ENCODE measurements at places on chromosomes 4 and X. TPM values are rescaled to one million over a fixed set of nuclear protein-coding genes. Genes with fewer than 3 reads are reported as not detected.

DNA sequence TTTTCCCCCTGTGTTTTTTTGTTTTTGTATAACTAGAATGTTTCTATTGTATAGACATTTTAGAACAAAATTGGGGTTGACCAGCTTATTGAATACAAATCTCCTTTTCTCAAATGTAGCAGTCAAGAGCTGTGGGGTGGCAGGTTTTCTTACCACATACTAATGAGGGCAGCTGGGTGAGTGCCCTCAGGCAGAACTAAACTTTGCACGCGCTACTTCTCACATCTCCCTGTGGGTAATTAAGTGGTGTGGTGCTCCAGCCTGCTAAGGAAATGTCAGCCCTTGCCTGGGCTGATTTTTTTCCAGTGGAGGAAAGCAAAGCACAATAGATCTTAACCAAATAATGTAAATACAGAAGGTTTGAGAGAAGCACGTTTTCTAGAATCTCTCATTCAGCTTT, 717.6 kb upstream of the TENM3 start:
- no peak for DNase-seq

DNA sequence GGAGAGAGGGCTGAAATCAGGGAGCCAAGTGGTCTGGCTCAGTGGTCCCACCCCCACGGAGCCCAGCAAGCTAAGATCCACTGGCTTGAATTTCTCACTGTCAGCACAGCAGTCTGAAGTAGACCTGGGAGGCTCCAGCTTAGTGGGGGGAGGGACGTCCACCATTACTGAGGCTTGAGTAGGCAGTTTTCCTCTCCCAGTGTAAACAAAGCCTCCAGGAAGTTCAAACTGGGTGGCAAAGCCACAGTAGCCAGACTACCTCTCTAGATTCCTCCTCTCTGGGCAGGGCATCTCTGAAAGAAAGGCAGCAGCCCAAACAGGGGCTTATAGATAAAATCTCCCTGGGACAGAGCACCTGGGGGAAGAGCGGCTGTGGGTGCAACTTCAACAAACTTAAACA, 88.1 kb downstream of the NPFFR2 start:
- DNase-seq, result no peak

Gene MAGEA4
- not detected for polyA plus RNA-seq

GRCh38 chr4:167221084-167221483, 13.2 kb downstream of the SPOCK3 start:
- no peak for DNase-seq

DNA sequence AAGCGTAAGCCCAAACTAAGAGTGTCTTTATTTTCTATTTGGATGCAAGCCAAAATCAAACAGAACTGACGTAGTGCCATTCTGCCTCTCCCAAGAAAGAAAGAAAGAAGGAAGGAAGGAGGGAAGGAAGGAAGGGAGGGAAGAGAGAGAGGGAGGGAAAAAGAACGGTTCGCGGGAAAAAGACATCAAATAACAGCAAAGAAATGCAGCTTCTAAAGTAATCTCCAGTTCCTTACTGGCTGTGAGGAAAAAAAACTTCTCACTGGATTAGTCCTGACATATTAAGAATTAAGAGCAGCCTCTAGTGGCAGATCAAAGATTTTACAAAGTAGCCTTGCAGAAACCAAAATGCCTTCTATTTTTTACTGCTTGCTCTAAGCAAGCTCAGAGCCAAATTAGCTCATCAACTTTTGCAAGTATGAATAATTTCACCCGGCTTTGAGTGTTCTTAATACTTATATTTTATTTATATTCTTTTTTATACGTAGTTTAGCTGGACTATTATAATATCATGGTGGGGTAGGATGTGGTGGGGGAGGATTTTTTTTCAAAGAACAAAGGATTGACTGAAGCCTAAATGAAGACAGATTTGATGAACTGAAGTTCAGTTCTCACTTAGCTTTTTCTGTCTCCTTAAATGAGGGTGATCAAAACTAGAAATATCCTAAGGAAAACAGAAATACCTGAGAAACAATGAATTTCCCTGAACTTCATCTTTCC, 36.6 kb downstream of the PITX2 start:
- DNase-seq, result no peak

Gene PCDH10
- polyA plus RNA-seq, result 2.2 TPM

DNA sequence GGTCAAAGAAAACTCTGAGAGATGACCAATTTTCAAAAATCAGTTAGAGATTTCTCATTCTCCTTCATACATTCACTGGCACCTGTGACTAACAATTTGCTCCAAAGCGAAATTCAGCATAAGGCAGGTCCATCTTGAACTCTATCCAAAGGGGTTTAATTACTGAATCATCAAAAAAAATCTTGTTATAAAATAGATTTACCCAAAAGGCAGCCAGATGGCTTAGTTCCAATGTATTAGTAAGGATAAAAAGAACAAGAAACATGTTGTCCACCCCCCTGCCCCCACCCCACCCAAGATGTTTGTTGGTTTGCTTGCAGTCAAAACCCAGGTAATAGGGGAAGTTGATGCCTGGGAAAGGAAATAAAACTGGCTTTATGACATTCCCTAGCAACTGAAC, 200.3 kb downstream of the ANTXR2 start:
- DNase-seq, result no peak

- no peak for DNase-seq
These were observed 66.2 kb upstream of the USP9X start for GRCh38 chrX:41019041-41019392.

DNA sequence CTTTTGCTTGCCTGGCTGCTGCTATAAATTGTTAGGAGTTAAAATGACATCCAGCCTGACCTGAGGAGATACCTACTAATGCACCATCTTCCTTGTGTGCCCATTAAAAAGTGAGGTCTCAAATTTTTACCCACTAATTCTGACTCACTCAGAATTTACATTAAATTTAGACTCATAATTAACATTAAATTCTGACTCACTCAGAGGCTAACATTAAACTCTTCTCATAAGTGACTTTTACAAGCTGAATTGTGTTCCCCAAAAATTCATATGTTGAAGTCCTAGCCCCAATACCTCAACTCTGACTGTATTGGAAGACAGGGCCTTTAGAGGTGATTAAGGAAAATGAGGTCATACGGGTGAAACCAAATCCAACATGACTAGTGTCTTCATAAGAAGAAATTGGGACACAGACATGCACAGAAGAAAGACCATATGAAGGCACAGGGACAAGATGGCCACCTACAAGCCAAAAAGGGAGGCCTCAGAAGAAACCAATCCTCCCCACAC, 11.8 kb downstream of the CASP6 start:
- DNase-seq, result no peak

Gene STK26
- 1.9 TPM for polyA plus RNA-seq

DNA sequence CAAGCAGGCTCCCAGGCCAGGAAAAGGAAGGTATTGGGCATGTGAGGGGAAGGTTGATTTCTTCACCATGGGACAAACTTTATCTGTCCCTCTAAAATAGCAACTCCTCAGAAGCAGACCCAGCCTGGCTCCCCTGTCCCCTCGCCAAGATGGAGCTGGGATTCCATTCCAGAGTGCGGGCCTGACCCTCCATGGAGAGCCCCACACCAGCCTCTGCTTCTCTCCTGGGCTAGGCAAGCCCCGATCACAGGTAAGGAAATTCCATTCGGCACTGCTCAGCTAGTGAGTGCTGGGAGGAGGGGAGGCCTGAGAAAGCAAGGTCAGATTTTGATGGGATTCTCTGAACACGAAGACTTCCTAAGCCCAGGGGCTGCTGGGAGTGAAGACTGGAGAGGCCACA, 98.4 kb downstream of the EFNB1 start:
- DNase-seq, result no peak

Gene ASMT
- polyA plus RNA-seq, result 0.23 TPM

GRCh38 chrX:13015536-13016236, 28.7 kb downstream of the FAM9C start:
- no peak for DNase-seq

- no peak for DNase-seq
These were observed 1368.2 kb downstream of the STIM2 start for GRCh38 chr4:28228561-28229491.

DNA sequence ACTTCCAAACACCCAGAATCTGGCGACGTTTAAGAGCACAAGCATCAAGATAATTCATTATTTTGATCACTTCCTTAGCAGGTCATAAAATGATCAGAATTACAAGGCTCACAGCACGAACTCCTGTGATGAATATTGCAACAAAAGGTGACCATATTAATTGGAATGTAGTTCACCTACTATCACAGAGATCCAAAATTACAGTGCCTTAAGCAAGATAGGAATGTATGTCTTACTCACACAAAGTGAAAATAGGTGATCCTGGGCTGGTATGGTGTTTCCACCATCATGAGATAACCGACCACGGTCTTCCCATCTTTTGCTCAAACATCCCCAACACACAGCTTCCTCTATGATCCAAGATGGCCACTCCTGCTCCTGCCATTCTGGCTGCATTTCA, 131.2 kb downstream of the SCFD2 start:
- DNase-seq, result no peak

Gene BTC
- 30.0 TPM for polyA plus RNA-seq

DNA sequence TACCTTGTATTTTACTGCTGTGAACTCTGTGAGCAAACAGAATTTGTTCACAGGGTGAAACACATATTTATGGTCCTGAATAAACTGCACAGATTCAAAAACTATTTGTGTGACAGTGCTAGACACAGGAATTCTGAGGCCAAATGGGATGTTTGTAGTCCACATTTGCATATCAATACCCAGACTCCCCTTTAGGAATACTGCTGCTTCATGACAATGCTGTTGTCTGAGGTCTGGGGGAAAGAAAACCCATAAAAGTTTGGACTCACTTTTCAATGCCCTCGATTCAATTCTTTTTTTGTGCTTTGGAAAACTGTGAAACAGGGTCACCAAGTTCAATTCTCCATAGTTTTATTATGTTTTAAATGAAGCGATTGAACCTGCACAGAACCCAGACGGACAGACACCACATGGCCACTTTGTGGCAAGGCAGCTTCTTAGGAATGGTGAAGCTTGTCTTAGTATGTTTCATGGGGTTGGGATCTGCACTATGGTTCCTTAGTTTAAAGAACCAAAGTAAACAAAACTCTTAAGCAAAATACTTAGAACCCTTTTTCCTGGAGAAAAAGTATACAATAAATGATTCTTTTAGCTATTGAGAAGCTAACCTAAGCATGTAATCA, 92.3 kb upstream of the MAD2L1 start:
- DNase-seq, result no peak

Gene PLAC8
- 0.67 TPM for polyA plus RNA-seq

- no peak for DNase-seq
These were observed 181.8 kb upstream of the MAOA start for GRCh38 chrX:43474321-43474720.

GRCh38 chr4:140466146-140466545, 31.9 kb downstream of the MGAT4D start:
- DNase-seq, result no peak

GRCh38 chr4:75497133-75497532, 17.1 kb downstream of the RCHY1 start:
- no peak for DNase-seq

- DNase-seq, result no peak
These were observed 425.1 kb downstream of the GBA3 start for GRCh38 chr4:23117826-23118225.

DNA sequence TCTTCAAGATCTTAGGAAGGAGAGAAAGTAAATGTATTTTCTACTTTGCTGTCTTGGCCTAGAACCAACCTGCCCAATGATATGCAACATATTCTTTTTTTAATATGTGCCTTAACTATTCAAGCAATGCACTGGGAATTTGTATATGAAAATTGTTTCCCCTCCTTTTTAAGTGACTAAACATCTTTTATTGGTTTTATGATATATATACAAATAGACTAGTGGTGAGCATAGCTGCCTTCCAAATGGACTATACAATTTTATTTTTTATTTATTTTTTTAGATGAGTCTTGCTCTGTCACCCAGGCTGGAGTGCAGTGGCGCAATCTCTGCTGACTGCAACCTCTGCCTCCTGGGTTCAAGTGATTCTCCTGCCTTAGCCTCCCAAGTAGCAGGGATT, 10.3 kb downstream of the NOCT start:
- DNase-seq, result no peak

DNA sequence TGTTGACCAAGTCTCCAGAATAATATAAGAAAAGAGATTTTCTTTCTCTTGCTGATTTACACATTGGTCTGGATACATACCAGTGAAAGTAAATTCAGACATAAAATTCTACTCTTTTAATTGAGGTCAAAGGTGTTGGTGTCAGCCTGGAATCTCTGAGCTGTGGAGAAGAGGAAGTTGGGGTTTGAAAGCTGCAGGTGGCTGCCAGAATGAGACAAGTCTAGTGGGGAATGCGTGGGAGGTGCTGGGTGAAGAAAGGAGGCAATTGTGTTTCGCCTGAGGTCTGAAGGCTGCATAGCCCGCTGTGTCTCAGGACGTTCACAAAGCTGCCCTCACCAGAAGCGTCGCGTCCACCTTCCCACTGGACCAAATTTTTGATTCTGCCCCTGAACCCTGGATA, 31.2 kb downstream of the PHEX start:
- no peak for DNase-seq

DNA sequence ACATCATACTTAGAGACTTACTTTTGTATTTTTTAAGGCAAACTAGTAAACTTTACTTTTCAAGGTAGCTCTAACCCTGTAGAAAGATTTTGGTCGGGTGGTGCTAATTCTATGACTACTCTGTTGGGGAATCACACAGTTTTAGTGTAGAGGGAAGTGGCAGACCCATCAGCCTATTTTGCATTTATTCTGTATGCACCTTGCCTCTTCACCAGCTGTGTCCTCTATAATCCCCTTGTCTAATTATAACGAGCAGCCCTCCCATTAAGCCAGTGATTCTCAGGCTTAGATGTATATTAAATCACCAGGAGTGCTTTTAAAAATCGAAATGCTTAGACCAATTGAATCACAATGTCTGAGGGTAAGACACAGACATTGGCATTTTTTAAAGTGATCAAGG, 78.1 kb downstream of the GALNT7 start:
- no peak for DNase-seq

DNA sequence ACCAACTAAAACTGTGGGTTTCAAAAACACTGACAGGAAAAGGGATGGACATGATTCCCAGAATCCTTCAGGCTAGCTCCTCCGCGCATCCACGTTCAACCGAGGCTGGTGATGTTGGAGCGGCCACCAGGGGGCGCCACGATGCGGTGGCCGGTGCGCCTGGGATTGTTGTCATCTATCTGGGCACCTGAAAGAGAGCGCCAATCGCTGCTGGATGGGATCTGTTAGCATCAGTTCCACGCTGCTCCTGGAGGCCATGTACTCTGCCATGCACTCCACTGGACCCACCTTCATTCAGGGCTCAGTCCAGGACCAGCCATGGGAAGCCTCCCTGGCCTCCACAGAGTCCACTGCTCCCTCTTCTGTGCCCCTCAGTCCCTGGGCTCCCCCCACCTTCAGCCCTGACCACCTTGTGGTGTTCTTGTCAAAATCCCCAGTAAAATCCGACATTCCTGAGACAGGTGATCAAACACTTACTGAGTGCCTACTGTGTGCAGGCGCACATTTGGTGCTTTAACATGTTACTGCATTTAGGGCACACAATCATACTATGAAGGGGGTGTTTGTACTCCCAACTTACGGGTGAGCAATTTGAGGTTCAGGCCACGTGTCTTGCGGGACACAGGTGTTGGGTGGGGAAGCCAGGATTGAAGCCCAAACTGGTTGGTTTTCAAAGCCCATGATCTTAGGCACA, 71.1 kb downstream of the CRMP1 start:
- DNase-seq, result no peak

- DNase-seq, result no peak
These were observed 2.3 kb upstream of the RGS12 start for GRCh38 chr4:3290476-3290875.

Gene MAGEE2
- polyA plus RNA-seq, result 0.20 TPM

- no peak for DNase-seq
These were observed 204.7 kb upstream of the STK26 start for GRCh38 chrX:131818297-131818936.
